Activated CD8-positive, alpha-beta memory T cell treated with anti-CD3 and anti-CD28 coated beads for 4 hours (primary cell): ENCODE measurements at places on chromosomes 2 and 18.

- no peak for DNase-seq
Observed at GRCh38 chr2:134333646-134334189, 79.8 kb downstream of the MGAT5 start.

GRCh38 chr2:130998561-130998960, 94.7 kb downstream of the FAM168B start:
- no peak for DNase-seq

DNA sequence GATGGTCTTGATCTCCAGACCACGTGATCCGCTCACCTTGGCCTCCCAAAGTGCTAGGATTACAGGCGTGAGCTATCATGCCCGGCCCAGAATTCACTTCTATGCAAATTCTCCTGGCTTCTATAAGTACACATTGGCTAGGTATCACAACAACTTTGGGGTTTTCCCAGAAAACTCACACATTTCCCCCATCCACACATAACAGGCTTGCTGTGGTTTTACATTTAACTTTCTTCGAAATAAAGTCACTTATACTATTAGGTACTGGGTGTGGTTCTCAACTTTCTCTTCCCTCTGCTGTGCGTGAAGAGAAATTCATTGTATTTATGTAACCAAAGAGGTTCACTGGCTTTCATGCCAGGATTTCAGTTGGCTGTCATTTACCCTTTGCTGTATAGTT, 439.4 kb upstream of the CWC22 start:
- no peak for DNase-seq

DNA sequence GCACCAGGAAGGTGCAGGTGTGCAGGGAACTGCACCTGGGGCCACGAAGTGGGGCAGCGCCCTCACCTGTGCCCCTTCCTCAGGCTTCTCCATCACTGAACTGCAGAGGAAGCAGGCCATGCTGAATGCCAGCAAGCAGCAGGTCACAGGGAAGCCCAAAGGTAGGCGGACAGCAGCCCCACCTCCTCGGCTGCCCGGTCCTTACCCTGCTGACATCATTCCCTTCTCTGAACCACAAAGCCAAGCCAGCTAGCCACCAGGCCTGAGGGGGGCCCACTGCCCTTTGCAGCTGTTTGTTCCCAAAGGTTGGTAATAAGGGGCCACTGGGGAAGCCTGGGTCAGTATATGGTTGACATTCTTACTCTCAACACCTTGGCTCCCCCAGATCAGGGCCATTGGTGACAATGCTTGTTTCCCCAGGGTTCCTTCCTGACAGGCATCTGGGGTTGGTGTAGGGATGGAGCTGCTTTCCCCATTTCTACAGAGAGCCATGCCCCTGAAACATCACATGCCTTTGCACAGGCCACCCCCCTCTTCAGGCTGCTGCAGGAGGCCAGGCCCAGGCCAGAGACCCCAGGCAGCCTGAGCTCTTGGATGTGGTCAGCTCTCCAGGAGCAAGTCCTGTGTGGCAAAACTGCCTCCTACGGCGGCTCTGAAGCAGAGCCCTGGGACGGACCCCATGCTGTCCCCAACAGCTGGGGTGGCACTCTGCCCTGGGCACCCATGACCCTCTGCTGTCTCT, 47.8 kb downstream of the FAM168B start:
- no peak for DNase-seq

- DNase-seq, result peak; percentile 43
Observed at GRCh38 chr2:43611987-43612894, 16.4 kb upstream of the THADA start.
